ENCODE measurements at places on chromosomes 1 and 21.

DNA sequence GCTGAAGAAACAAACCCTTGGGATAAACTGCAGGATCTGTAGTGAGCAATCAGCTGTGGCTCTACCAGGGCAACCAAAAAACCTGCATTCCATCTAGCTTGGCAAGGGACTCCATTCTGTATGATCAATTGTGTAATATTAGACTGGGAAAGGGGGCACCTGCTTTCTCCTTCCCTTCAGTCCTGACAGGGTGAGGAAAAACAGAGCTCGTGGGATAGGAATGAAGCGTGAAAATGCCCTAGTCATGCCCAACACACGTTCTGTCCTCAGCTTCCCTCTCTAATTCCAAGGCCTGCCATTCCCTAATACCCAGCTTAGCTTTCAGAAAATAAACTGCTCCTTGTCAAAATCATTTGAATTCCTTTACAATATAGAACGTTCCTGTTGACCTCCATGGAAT lies 442.3 kb downstream of the PLPP3 start:
- no peak for DNase-seq

DNA sequence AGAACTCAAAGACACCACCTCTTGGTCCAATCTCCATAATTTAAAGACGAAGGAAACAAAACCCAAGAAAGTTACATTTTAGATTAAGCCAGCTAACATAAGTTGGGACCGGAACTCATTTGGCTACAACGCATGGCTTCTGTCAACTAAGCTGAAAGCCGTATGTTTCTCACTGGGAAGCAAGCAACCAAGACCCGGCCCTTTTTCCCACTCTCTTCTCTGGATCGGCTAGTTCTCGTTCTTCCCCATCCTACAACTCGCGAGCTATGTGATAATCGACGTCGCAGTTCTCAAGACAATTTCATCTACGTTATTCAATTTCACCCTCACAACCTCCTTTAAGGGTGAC lies 601 bp downstream of the CCT8 start:
- no peak for DNase-seq

DNA sequence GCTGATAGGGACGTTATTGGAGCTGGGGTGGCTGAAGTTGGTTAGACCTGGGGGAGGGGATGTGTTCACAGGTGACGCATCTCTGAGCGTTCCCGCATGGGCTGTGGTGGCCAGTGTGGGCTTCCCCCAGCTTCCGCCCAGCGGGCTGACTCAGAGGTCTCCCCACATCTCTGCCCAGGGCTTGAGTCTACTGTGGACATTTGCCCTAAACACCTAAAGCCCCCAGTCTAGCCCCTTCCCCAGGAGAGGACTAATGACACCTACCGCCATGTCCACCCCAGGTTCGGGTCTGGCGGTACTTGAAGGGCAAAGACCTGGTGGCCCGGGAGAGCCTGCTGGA lies 2.0 kb downstream of the AGRN start:
- no peak for DNase-seq

GRCh38 chr1:1602968-1603506 lies 3.1 kb upstream of the FNDC10 start:
- DNase-seq, result no peak

DNA sequence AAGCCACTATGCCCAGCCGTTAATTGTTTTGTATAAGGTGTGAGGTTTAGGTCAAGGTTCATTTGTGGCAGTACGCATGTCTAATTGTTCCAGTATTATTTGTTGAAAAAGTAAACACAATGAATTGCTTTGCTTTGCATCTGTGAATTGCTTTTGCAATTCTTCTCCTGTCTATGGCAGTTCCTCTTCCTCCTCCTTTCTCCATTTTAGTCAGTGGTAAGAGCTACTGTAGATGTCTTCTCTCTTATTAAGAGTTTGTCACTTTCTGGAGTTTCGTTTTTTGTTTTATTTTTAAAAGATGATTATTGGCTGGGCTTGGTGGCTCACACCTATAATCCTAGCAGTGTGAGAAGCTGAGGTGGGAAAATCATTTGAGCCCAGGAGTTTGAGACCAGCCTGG lies 29.2 kb downstream of the C1orf185 start:
- no peak for DNase-seq
